Left renal pelvis (tissue), 4 donors: ENCODE measurements at places on chromosomes 3 and 15.

- no peak for DNase-seq
These were observed 40.9 kb upstream of the IDH2 start for GRCh38 chr15:90143166-90143655.

- no peak for DNase-seq
These were observed 3.3 kb upstream of the ITPKA start for GRCh38 chr15:41490355-41490754.

DNA sequence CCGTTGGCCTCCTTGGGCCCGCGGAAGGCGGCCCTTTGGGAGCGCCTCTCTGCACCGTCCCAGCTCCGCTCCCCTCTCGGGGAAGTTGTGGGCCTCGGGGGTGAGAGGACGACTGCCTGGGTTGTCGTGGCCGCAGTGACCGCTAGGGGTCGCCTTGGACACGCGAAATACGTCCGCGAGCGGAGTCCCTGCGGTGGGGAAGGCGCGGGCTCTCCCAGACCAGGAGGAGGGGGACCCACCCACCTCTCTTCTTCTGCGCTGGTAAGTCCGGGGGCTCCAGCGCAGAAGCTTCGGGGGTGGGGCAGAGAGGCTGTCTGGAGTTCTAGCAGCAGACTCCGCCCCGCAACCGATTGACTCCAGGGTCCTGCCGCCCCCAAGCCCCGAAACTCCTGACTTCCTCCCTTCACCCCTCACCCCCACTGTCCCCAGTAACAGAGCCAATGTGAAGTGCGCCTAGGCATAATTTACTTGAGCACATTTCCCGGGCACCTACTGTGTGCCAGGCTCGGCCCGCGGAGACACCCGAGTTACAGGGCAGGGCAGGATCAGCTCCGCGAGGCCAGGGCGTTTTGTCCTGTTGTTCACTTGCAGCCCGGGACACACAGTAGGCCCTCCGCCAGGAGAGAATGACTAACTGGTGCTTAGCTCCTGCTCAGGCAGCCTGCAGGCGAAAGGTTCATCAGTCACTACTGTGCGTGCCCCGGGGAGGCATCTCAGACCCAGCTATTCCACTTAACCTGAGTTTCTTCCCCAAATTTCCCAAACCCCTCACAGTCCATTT lies 32.8 kb downstream of the DNASE1L3 start:
- DNase-seq = peak; percentile 73

GRCh38 chr3:106247902-106248684 lies 379.3 kb upstream of the CBLB start:
- DNase-seq = no peak

DNA sequence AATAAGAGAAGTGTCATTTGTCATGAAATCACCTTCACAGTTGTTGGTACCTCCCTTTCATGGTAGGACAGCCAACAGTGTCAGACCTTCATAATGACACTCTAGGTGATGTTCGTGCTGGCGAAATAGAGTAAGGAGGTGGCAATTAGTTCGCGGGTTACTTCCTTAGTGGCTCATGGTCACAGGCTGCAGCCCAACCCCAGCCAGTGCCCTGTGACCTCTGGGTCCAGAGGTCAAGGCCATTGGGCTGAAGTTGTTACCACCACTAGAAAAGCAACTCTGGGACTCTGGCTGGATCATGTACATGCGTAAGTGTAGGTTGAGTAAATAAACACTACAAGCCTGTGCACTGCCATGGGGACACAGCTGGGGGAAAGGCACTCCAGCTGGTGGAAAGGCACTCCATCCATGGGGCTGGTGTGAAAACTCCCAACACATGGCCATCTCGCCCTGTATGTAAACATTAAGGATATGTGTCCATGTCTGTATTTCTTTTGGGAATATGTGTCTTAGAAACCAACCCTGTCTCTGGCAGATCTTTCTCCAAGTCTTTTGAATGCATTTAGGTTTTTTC lies 106.7 kb downstream of the RYK start:
- no peak for DNase-seq

DNA sequence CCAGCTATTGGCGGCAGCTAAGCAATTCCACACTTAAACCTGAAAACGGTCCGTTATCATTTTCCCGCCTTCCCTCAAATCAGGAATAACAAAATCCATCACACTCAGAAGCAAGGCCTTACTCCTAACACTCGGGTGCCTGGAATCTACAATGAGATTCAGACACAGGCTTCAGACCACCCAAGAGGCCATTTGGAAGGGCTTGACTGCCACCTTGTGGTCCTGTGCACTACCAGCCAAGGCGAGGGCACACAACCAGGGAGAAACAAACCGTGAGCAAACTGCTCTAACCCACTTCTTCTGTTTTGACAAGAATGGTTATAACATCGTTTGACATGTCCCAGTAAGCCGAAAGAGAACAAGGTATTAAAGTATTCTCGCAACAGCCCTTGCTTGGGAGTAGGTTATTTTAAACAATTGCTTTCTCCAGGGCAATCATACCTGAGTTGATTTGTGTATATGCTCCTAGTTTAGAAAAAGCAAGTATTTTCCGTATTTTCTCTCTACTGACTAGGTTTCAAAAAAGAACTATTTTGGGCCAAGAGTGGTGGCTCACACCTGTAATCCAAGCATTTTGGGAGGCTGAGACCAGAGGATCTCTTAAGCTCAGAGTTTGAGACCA lies 40.1 kb upstream of the TAFA4 start:
- DNase-seq = peak; percentile 60

DNA sequence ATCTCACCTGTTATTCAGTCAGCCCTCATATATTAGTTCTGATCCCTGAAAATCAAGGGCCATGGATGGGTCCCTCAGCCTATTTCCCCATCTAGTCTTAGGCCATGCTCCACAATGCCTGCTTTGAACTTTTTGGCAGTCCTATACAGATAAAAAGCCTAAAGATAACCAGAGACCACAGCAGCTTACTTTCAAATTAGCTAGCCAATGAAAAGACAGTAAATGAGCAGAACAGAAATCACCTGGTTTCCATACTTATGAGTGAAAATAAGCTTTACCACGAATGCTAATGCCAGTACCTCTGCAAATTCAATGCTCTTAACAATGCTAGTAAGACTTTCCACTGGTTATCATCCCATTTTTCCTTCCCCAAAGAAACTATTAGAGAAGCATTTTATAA lies 141.6 kb upstream of the SPRED1 start:
- DNase-seq = no peak

DNA sequence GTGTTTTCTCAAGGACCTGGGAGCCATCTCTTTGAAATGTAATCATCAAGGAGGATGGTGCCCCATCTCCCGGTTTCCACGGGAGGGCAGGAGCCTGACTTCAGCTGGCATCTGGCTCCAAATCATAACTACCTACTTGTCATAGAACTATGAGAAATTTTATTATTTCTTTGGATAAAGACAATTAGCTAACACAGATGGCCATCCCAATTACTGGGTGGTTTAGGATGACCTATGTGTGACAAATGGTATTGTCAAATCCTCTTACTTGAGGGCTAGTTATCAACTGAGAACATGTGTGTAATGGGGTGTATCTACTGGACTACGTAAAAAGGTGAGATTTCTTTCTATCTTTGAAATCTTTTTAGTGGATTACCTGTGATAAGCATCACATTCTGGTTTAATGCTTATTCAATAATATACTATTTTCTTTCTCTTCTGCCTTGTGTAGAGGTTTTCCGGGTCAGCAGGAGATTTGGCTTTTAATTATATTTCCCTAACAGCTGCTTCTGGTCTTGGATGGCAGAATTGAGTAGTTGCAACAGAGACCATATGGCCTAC lies 15.3 kb upstream of the PARP14 start:
- no peak for DNase-seq

GRCh38 chr15:101277943-101278564 lies 769 bp upstream of the SELENOS start:
- DNase-seq = no peak

DNA sequence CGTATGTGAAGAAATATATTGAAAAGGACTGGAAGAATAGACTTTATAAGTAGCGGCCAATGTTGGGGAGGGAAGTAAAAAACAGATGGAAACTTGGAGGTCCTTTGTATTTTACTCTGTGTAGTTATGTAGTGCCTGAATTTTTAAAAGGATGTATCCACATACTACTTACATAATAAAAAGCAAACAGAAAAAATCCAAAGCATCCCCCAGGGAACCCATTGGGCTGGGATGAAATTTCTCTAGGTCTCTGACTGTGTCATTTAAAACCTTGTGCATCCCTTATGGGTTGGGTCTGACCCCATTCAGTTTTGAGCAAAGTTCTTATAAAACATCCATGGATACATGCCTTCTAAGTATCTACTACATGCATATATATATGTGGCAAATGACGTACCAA lies 141.1 kb downstream of the NR1D2 start:
- DNase-seq = no peak

DNA sequence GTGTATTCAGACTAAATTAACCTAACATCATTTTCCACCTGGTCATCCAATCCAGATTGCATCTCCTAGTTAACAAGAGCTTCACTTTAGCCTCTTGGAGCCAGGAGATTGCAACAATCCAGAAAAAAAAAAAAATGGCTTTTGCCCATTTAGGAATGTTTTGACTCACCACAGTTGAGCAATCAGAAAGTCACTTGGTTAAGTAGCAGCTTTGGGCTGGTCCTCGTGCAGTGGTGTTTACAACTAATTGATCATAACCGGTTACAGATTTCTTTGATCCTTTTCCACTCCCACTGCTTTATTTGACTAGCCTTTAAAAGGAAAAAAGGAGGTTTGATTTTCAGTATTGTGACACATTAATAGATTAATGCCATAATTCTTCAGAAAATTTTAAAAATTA lies 688.8 kb upstream of the CCDC54 start:
- no peak for DNase-seq

GRCh38 chr15:95284492-95284891 lies 1046.0 kb upstream of the NR2F2 start:
- DNase-seq = no peak

- DNase-seq = no peak
These were observed 85.0 kb downstream of the FBN1 start for GRCh38 chr15:48560321-48561051.
